ENCODE measurements at places on chromosomes 6 and 20.
A peak's percentile ranks its signal among the peaks of the same experiment; 100 is the strongest.

- no peak for DNase-seq
These were observed 126.8 kb downstream of the LRRC1 start for GRCh38 chr6:53921639-53922038.

DNA sequence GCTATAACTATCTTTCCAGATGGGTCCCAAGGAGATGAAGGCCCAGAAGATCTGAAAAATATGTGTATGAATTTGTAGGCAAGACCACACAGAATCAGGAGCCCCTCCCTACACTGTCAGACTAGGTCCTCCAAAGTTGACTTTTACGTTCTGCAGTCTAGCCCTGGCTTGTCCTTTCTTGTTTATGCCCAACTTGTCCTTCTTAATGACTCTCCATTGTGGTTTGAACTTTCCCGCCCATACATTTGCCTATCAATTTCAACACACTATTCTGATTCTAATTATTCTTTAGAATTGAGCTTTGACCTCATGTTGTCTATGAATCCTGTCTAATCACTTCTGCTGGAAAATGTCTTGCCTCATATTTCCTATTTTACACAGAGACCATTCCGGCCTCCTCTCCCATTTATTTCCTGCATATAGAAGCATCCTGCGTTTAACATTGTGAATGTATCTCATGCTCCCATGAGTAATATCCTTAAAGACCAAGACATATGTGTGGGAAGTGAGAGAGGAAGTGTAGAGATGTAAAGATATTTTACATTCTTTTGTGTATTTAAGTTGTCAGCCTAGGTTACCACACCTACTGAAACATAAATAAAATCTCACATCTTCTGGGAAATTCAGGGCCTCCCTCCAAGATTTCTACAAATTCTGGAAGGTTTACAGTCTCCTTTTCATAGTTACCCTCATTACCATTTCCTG is 348.3 kb downstream of the BCKDHB start:
- DNase-seq = no peak

DNA sequence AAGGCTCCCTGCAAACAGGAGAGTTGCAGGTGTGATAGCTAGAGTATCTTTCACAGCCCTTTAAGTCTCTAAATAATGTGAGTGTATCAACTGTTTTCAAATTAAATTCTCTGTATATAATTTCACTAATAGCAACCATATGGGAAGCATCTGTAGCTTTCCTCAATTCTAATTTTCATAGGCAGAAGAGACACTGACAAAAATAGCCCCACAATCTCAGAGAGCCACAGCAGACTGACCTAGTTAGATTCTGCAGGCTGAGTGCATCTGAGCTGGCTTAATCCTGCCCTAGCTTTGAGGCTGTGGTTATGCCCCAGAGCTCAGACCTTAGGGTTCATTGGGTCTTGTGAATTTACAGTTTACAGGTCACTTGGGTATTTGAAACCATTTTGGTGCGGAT is 63.9 kb downstream of the MAP7 start:
- DNase-seq = no peak

- DNase-seq = no peak
These were observed 36.1 kb downstream of the NUS1 start for GRCh38 chr6:117711369-117711768.

DNA sequence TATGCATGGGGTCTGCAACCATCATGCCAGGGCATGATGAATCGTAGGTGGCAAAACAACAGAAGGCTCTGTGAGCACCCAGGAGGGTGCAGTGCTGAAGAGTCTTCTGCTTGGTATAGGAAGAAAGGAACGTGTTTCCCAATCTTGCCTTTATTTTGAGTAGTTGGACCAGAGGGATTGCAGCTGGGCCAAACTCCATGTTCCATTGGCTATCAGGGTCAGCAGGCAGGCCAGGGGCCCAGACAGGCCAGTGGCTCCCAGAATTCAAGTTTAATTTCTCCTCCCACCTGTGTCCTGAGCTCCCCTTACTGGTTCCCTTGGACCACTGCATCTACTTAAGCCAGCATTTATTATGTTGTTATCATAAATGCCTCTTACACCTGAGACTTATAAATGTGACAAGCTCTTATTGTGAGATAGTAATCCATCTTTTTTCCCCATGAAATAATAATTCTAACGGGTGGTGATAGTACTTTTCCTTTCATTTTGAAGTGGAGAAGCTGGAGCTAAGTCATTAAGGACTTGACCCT is 918 bp upstream of the TRIM38 start:
- DNase-seq = no peak

DNA sequence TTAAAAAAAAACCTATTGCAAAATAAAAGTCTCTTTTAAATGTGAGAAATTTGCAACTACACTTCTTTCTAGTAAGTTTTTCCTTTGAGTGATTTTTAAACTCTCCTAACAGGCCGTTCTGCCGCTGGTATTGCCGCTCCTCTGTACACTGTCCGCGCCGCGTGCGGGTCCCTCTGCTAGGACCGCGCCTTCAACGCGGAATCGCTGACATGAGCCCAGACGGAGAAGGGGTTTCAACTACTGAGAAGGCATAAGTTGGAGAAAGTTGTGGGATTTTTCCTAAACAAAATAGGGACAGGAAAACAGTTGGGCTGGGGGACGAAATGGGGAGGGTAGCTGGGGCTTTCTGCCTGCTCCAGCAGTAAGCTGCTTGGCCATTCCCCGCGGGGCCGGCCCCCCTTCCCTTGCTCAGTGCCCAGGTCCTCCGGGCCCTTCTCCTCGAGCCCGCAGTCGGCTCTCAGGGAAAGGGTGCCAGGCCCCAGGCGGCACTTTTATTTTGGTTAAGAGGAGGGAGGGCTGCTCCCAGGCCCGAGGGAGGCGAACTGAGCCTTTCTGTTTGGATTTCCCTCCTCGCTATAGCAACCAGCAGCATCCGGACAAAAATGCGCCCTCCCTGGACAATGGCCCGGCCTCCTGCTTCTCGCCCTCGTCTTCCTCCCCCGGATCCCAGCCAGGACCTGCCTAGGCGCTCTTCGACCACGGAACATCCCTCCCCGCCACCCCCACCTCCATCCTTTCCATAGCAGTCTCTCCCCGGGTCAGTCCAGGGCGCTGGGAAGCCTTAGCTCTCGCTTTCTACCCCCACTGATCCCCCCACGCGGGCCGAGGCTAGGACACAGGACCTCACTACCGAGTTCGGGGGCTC is 6.8 kb upstream of the POU3F2 start:
- no peak for DNase-seq

DNA sequence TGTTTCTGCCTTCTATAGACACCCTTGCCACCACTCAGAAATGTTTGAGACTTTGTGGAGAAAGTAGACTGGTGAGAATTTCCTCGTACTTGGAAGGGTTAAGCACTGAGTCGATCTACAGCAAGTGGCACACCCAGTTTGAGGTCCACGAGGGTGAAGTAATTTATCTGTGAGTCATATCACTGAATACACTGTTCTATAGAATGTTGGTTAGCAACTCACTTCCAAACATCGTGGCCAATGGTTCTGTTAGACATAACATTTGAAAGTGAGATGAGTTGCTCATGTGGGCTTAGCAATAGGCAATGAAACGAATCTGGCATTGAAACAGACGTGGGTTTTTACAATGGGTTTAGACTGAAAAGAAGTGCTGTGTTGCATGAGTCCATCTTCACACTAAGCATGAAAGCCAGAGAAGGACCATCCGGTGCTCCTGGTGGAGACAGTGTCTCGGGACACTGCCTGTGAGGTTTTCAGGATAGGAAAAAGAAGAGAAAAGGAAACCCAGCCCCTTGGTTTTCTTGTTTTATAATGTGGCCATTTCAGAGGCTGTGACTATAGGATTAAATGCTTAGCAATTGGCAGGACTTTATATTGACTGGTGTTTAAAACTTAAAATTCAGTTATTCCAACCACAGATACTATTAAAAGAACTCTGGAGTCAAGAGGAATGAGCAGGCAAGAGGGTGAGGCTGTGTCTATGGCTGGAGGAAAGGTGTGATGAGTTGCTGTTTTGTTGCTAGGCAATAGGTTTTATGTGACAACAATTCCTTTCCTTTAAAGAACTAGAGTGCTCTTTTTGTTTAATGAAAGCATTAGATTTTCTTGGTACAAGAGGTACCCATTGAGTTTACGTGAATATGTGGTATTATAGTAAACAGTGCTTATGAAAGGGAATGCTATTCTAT is 31.0 kb upstream of the EZR start:
- DNase-seq = no peak

- DNase-seq = peak; percentile 52
These were observed 114.6 kb upstream of the RIPOR2 start for GRCh38 chr6:25050356-25050755.

- no peak for DNase-seq
These were observed 33.4 kb upstream of the MRGBP start for GRCh38 chr20:62762801-62763368.

- DNase-seq = no peak
These were observed 31.4 kb upstream of the ID1 start for GRCh38 chr20:31573555-31574321.

GRCh38 chr20:10855778-10856177 is 182.0 kb upstream of the JAG1 start:
- DNase-seq = no peak

- DNase-seq = no peak
These were observed 534 bp downstream of the ZNF76 start for GRCh38 chr6:35259948-35260590.

GRCh38 chr6:70415247-70415646 is 1.9 kb downstream of the FAM135A start:
- DNase-seq = no peak

DNA sequence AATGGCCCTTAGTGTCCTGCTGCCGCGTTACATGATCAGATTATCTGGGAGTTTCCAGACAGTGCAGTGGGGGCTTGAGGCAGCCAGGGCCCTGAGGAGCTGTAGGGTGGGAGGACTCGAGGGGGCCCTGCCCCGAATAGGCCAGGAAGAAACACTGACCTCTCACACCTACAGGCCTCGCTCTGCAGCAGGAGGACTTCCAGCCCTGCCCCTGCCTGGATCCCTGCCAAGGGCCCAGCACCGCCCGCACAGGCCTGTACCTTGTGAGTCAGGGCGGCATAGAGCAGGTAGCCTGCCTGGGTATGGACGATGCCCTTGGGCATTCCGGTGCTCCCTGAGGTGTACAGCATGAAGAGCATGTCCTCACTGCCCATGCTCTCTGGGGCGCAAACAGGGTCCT is 30.1 kb upstream of the APMAP start:
- DNase-seq = no peak

DNA sequence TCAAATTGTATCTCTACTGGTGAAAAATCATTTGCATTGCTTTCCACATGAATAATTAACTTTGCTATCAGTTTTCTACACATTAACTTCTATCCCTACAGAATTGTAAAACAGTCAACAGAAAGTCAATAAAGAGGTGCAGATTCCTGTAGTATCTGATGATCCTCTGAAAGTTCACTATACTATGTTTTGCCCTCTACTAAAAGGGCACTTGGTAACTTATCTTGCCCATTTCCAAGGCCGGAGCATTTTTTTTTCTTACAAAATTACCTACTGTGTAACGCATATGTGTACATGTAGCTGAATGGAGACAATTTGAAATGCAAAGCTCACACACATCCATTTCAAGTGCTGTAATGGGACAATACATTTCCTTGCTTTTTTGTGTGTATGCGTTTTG is 9.6 kb upstream of the SPTLC3 start:
- no peak for DNase-seq

DNA sequence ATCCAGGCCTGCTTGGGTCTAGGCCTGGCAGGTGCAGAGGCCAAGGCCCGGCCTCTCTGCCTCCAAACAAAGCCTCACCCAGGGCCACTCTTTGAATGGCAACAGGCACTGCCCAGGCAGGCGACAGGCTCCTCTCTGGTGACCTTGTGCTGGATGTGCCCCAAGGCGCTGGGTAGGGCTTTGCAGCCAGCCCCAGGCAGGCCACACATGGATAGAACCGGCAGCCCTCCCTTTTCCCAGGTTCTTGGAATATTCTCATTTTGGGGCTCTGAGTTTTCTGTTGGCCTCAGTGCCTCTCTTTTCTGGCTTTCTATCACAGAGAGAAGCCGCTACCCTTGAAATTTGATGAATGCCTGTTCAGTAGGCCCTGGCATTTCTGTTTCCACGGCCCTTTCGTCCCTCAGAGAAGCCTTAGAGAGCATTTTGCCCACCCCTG is 18.9 kb downstream of the PKIG start:
- no peak for DNase-seq

GRCh38 chr6:2556761-2557160 is 194.0 kb downstream of the MYLK4 start:
- DNase-seq = no peak

GRCh38 chr6:35552285-35552917 is 39.7 kb upstream of the TULP1 start:
- no peak for DNase-seq

DNA sequence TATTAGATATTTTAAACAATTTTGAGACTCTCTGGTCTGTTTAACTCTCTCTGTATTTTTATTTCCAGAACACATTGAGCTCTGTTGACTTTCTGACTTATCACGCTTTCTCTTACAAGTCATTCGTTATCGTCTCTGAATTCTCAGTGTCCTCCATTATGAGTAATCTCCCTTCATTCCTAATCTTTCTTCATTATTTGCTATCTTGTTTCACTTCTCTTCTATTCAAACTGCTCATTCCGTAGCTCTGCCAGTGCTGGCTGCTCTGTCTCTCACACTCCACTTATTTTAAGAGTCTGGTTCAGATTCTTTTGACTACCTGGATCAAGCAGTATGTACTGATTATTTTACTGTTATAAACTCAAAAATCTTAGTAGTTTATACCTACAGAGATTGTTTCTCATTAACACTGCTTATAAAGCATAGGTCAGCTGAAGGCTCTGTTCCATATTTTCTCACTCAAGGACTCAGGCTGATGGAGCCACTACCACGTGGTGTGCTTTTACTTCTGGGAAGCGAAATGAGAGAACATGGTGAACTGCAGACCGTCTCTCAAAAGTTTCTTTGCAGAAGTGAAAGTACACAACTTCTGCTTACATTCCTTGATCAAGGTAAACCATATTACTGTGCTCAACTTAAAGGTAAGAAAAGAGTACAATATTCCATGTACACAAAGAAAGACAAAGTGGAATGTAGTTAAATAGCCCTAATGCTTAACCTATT is 485.2 kb downstream of the GRIK2 start:
- DNase-seq = no peak

DNA sequence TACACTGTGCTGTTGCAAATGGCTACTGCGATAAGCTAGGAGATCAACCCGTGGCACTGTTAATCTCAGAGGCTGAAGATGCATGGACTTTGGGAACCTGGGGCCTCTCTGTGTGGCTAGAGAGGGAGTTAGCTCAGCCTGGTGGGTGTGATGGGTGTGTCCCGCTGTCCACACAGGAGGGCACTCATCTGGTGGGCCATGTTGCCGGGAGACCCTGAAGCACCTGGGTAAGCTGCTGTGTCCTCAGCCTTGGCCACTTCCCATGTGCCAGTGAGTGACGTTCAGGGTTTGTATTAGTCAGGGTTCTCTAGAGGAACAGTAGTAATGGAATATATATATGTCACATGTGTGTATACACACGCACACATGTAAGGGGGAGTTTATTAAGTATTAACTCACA is 132.7 kb downstream of the ERMARD start:
- no peak for DNase-seq

- DNase-seq = no peak
These were observed 35.3 kb downstream of the YTHDF1 start for GRCh38 chr20:63180569-63181185.

- no peak for DNase-seq
These were observed 101.0 kb upstream of the MPC1 start for GRCh38 chr6:166483573-166484250.

GRCh38 chr6:156163311-156163710 is 613.9 kb upstream of the ARID1B start:
- no peak for DNase-seq

- no peak for DNase-seq
These were observed 15.3 kb downstream of the TRPC4AP start for GRCh38 chr20:35077341-35077740.
